ENCODE measurements at places on chromosomes 5 and 9.

DNA sequence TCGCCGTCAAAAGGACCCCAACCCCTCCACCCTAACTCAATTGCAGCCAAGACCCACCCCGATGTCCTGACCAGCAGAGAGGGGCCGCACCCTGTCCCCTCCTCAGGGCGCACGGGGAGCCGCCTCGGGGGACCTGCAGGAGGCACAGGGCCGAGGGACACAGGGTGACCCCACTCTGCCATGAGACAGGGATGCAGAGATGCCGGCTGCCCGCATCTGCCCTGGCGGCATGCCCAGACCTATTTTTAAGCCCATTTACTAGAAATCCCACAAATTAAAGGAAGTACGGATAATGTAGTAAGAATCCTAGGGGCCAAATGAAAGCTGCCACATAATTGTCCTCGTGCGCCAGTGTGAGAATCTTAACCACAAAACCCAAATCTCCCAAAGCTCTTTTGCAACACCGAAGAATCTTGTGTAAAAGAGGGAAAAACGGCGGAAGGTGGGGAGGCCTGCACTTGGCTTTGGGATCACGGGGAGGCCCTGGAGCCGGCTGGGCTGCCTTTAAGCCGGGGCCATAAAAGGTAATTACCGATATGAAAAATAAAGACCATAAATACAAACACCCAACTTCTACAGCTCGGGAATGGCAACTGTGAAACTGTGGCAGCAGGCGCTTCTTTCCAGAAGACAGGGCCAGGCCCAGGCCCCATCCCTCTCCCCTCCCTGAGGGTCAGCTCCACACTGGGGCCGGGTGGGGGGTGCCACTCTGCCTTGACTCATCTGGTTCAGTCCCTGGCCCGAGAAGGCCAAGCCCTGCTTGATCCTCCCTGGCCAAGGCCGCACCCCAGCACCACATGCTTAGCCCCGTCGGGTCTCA lies 35.0 kb downstream of the NACC2 start:
- no peak for DNase-seq

- no peak for DNase-seq
Measured at GRCh38 chr5:179438461-179438860, 93.2 kb upstream of the ADAMTS2 start.

GRCh38 chr9:110808599-110808980 lies 140.0 kb downstream of the MUSK start:
- no peak for DNase-seq

DNA sequence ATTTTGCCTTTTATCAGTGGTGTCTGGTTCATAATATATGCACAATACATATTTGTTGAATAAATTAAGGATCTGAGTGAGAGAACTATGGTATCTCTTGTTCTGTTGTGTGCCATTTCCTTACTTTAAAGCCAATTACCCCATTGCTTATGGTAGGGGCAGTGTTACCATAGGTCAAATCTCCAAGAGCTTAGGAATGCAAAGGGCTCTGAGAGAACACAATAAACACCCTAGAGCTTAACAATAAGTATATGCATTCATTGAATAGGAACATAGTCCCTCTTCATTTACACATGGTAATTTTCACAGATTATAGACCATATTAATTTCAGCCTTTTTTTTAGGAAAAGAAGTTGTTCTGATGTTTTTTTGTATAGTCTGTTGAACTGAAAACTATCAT lies 112.2 kb downstream of the MCTP1 start:
- DNase-seq = no peak

DNA sequence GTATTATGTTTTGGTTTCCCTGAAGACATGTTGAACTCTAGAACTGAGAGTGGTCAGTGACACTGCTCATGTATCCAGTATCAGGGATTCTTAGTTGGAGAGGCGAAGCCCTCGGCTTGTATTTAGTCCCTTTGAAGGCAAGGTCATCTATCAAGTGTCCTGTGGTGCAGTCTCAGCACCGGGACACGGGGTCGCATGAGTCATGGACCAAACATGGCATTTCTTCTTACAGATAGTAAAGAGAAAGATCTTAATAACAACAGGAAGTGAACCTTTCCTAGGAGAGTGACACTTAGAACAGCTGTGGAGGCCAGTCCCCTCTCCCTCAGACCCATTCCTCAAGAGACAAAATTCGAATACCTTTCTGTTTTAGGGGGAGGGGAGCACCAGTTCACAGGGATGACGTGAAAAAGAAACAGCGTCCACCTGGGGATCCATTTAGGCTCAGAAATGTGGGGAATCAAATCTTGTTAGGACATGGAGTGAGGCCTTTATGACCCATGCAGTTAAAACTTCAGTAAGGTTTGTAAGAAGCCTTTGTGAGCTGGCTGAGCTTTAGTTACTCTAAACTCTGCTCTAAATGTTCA lies 86.5 kb downstream of the ADGRV1 start:
- DNase-seq = no peak

- no peak for DNase-seq
Measured at GRCh38 chr5:101717721-101718120, 578.4 kb downstream of the SLCO4C1 start.

- DNase-seq = no peak
Measured at GRCh38 chr5:133611357-133612248, 738 bp downstream of the FSTL4 start.

DNA sequence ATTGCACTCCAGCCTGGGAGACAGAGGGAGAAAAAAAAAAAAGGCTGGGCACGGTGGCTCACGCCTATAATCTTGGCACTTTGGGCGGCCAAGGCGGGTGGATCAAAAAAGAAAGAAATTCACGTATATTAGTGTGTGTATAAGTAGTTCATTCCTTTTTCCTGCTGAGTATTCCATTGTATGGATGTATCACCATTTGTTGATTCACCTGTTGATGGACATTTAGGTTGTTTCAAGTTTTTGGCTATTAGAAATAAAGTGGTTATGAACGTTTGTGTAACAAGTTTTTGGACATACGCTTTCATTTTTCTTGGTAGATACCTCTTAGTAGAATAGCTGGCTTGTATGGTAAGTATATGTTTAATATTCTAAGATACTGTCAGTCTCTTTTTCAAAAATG lies 28.5 kb downstream of the ZNF131 start:
- no peak for DNase-seq

DNA sequence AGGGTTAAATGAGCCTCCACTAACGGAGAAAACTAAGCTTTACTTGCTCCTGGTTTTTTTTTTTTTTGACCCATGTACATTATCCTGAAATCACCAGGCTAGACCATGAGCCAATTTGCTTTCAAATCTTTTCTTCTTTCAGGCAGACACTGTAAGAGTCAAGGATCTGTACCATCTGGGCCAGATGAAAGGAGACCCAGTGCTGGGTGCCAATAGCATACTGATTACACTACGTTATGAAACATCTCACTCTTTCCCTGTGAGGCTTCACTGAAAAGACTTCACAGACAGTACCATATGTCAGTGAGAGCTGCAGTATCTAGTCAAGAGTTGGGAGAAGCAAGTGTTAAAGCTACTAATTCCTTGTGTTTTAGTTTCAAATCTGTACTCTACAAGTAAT lies 161.2 kb upstream of the PTPRD start:
- DNase-seq = no peak

- no peak for DNase-seq
Measured at GRCh38 chr5:79408028-79408427, 105.9 kb downstream of the HOMER1 start.

DNA sequence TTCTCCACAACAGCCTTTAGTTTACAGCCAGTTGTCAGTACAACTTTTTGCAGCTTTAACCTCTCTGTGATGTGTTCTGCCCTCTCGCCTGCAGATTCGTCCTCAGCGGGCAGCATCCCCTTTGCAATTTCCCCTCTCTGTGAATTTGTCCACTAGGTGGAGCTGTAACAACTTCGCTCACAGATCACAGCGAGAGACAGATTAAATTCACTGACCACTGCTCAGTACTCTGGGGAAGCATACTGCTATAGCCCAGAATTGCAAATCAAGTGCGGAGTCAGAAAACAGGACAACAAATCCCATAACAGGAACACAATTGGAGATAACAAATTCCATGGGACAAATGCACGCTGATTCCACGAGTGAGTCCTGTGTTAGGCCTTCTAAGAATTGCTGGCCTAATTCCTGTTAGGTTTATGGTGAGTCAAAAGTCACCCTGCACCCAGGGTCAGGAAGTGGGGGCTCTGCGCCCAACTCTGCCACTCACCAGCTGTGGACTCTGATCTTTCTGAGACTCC lies 2124.9 kb downstream of the MAT2B start:
- no peak for DNase-seq

- no peak for DNase-seq
Measured at GRCh38 chr9:127536499-127536898, 75.6 kb upstream of the STXBP1 start.

DNA sequence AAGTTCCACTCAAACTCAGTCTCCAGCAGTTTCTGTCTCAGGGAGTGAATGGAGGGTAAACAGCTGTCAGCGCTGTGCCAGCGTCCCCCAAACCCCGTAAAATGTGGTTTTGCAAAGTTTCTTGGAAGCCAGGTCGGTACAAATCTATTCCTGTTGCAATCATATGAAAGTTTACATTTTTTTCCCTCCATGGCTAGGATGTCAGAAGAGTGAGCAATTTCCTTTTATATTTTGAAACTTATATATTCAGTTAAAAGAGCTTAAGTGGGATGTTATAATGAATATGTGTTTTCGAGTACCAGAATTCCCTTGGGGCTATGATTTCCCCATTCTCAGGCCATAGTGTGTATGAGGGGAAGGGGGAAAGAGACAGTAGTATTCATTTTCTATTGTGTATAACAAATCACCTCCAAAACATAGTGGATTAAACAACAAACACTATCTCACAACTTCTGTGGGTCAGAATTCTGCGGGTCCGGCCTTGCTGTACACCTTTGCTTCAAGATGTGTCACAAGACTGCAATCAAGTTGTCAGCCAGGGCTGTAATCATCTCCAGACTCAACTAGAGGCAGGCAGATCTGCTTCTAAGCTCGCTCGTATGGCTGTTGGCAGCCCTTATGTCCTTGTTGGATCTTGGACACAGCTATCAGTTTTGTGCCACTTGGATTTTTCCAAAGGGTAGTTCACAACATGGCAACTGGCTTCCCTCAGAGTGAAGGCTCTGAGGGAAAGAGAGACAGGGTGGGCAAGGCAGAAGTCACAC lies 107.4 kb downstream of the SNX18 start:
- no peak for DNase-seq

DNA sequence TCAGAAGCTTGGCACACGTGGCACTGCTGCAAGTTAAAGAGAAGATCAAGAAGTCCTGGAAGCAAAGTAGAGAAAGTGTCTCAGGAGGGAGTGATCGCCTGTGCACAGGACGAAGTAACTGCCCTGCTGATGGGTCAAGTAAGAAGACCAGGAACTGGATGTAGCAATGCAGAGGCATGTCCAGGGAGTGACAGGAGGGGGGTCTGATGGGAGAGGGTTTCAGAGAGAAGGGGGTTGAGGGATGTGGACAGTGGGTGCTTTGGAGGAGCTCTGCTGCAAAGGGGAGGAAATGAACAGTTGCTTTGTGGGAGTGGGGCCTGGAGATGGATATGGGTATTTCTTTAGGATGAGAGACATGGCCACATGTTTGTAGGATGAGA lies 60.2 kb upstream of the PHYKPL start:
- DNase-seq = no peak

- peak; percentile 89 for DNase-seq
Measured at GRCh38 chr9:19229595-19230354, 718 bp upstream of the DENND4C start.

GRCh38 chr5:96220610-96221390 lies 212.2 kb downstream of the PCSK1 start:
- DNase-seq = no peak

Measured in mucosa of descending colon (tissue), 3 donors.